ENCODE measurements at places on chromosomes 5 and 9. TPM values are rescaled to one million over a fixed set of nuclear protein-coding genes. Genes with fewer than 3 reads are reported as not detected.

- DNase-seq = no peak
Measured at GRCh38 chr9:27165670-27166069, 56.6 kb downstream of the TEK start.

DNA sequence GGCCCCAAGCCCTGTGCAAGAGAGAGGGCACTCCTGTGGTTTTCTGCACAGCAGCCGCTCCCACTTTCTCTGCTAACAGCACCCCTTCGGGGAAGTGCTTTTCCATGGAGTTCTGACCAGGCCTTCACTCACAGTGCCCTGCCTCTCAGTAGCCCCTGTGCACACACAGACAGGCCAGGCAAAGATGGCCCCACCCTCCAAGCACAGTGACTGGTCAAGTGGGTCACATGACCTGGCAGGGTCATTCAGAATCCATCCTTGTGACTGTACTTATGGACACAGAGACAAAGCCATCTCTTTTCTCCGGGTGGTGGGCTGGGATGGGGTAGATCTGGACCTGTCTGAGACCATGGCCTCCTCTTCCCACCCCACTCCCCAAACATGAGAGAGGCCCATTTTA lies 82.5 kb downstream of the PSD2 start:
- no peak for DNase-seq

Gene KLHL9
- 33.2 TPM for total RNA-seq

Gene CHSY3
- total RNA-seq = 9.6 TPM

GRCh38 chr5:181187500-181188213 lies 17.3 kb downstream of the TRIM7 start:
- DNase-seq = no peak
